Stimulated activated CD4-positive, alpha-beta T cell treated with anti-CD3 and anti-CD28 coated beads, Interleukin-12 subunit alpha, Interleukin-12 subunit beta, amount 100 ng/mL, for 48 hours (primary cell): ENCODE measurements at places on chromosomes 7 and 10.

- no peak for DNase-seq
These were observed 248.6 kb downstream of the GPAM start for GRCh38 chr10:111934931-111935330.

DNA sequence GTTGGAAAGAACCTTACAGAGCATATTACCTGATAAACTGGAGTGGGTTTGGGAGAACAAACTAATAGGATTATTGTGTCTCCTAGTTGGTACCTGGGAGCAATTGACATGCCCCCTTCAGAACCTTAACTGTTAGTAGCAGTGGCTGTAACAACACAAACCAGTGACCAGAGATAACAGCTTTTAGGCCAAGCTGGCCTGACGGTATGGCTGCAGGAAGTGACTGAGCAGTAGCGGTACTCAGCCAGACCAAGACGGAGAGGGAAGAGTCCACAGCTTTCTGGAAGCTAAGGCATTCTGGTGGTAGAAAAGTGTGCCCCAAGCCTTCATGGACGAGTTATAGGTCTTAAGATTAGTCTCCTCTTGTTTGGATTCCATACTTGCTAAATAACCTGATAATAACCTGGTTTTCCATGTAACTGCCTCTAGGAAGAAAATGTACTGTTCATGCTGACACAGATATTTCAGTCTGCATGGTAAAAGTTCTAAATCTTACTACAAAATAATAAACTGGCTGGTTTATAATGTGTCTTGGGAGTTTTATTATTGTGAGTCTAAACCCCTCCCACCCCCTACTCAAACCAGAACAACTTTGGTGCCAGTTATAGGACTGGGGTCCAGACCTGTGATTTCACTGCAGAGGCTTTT, 11.3 kb downstream of the NOLC1 start:
- DNase-seq, result no peak

GRCh38 chr7:35021445-35021844, 15.8 kb downstream of the DPY19L1 start:
- no peak for DNase-seq

GRCh38 chr7:133873631-133874030, 253.5 kb upstream of the LRGUK start:
- no peak for DNase-seq

GRCh38 chr7:106613848-106614560, 47.0 kb downstream of the CCDC71L start:
- DNase-seq, result no peak

DNA sequence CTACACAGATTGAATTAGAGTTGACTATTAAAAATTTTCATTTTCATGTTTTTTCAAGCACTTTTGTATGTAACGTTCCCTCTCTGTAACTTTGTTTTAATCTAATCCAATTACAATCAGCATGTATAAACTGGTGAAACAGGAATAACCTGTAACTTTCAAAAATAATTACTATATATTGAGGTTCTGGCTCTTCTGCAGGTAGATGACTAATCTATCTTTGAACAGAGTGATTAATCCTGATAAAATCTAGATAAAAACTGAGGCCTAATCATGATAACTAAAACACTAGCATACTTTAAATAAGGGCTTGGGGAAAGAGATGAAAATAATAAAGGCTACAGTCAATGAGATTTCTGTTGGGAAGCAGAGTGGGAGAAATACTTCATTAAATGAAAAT, 101.6 kb upstream of the KCND2 start:
- DNase-seq, result no peak

GRCh38 chr7:93231259-93231658, 907 bp upstream of the VPS50 start:
- DNase-seq, result no peak

- no peak for DNase-seq
These were observed 328.0 kb upstream of the SMIM30 start for GRCh38 chr7:113446391-113446790.

- DNase-seq, result no peak
These were observed 74.5 kb upstream of the LEP start for GRCh38 chr7:128166603-128167041.

DNA sequence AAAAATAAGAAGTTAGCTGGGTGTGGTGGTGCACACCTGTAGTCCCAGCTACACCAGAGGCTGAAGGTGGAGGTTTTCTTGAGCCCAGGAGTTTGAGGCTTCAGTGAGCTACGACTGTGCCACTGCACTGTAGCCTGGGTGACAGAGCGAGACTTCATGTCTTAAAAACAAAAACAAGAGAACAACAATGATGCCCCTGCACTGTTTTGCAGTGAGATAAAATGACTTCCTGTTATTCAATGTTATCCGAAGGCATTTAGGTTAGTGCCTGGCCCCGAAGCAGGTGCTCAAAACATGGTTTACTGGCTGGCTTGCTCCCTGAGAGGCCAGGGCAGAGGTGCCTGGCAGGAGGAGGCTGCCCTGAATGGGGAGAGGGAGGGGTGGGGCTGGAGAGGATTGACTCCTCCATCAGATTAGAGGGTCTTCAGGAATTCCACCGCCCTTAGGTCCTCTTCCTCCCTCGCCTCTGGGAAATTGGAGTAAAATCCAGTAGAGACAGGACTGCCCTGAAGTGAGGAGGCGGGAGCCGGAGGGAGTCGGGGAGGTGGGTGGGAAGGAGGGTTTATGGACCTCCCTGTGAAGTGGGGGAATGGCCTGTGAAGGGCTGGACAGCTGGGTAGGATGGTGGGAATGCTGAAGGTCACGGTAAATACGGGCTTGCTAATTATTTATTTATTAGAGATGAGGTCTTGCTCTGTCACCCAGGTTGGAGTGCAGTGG, 6.8 kb upstream of the CLDN4 start:
- no peak for DNase-seq
